Activated naive CD4-positive, alpha-beta T cell treated with anti-CD3 and anti-CD28 coated beads, Interleukin-2, amount 50 U/mL, for 16 hours (primary cell): ENCODE measurements at places on chromosomes 11 and 22.

DNA sequence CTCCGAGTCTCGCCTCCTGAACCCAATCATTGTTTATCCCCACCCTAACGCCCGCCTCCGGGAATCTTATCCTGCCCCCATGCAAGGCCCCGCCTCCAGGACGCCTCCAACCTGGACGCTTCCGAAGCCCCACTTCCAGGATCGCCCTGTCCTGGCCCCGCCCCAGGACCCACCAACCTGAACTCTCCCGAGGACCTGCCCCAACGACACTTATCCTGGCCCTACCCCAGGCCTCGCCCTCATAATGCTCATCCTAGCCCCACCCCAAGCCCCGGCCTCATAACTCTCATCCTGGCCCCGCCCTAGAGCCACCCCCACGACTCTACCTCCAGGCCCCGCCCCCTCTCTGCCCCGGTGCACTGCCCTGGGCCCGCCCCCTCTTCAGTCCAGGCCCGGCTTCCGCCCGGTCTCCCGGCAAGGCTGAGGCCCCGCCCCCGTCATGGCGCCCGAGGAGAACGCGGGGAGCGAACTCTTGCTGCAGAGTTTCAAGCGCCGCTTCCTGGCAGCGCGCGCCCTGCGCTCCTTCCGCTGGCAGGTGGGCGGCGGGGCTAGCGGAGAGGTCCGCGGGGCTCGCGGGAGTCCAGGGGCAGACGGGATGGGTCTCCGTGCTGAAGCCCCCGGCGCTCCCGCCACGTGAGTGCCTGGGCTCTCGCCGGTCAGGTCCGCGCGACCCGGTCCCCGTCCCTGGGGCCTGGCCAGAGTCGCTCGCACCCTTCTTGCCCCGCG is 45.7 kb upstream of the DEFB108B start:
- DNase-seq: peak; percentile 97

- DNase-seq: no peak
Measured at GRCh38 chr11:70504246-70505020, 106.1 kb downstream of the CTTN start.

DNA sequence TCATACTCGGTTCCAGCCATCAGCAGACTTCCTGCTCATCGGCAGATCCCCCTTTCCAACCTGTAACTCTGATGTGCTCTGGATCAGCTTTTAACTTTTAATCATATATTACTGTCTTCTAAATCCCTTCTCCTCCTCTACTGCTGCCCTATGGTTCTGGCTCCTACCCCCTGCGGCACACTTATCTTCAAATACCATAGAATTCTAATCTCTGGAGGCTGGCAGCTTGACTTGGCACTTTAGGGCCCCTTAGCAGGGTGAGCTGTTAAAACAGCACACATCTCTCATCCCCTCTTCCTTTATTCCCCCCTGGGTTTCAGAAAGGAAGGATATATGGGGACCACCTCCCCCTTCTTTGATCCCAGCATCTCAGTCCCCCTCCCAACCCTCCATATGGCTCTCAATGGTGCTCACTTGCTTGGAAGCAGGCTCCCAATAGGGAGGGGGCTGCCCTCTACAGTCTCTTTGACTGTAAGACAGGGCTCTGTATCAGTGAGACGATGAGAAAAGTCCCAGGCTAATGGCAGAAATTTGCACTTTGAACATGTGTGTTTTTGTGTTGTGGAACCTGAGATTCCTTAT is 4.4 kb upstream of the CNTF start:
- no peak for DNase-seq

DNA sequence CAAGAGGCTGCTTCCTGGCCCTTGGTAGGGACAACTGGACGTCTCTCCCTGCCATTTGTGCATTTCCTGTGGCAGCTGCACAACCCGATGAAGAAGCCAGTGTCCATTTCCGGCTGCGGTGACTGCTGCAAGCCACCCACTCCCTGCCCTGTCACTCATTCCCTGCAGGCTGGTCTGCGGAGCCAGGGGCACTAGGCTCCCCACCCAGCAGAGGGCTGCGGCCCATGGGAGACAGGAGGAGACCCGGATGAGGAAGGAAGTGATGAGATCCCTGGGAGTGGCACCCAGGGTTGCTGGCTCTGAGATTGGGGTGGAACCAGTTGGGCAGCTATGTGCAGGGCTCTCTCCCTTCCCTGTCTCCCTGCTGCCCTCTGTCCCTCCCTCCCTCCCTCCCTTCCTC is 10.0 kb upstream of the MYRF start:
- no peak for DNase-seq

GRCh38 chr11:97019754-97020153 is 629.9 kb downstream of the JRKL start:
- no peak for DNase-seq

GRCh38 chr22:46835288-46835687 is 72.8 kb downstream of the TBC1D22A start:
- DNase-seq: no peak

- DNase-seq: no peak
Measured at GRCh38 chr11:94835594-94835927, 67.4 kb downstream of the AMOTL1 start.

- peak; percentile 92 for DNase-seq
Measured at GRCh38 chr11:236774-237767, at the start of gene PSMD13. PSMD13 (plus strand) TSS chr11:236976; CDS start chr11:237050, 74 bp downstream.

DNA sequence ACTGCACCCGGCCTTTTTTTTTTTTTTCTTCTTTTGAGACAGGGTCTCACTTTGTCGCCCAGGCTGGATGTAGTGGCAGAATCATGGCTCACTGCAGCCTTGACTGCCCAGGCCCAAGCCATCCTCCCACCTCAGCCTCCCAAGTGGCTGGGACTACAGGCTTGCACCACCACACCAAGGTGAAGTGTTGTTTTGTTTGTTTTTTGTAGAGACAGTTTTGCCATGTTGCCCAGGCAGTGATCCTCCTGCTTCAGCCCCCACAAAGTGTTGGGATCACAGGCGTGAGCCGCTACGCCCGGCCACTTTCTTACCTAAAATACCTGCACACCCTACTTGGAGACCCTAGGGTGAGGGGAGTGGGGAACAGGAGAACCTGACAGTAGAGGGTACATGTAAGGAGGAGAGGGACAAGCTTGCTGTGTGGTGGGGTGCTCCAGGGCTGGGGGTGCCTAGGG is 4.5 kb upstream of the AIFM3 start:
- DNase-seq: no peak

- DNase-seq: no peak
Measured at GRCh38 chr11:104352036-104352435, 188.1 kb upstream of the PDGFD start.

DNA sequence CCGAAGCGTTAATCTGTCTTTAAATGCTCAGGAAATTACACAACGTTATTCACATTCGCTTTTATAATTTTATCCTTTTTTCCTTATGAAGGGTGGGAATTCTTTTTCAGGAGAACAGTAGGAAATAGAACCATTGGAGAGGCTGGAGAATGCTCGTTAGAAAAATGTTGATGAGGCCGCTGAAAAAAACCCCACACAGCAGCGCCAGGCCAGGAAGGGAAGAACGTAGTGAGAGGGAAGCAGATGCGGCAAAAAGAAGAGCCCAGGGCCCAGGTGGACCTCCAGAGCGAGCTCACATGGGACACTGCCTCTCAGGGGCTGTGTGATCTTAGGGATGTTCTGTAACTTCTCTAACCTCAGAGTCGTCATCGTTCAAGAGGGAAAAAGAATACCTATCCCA is 691.6 kb downstream of the OPCML start:
- no peak for DNase-seq

- no peak for DNase-seq
Measured at GRCh38 chr22:18005201-18005926, 19.0 kb downstream of the MICAL3 start.

DNA sequence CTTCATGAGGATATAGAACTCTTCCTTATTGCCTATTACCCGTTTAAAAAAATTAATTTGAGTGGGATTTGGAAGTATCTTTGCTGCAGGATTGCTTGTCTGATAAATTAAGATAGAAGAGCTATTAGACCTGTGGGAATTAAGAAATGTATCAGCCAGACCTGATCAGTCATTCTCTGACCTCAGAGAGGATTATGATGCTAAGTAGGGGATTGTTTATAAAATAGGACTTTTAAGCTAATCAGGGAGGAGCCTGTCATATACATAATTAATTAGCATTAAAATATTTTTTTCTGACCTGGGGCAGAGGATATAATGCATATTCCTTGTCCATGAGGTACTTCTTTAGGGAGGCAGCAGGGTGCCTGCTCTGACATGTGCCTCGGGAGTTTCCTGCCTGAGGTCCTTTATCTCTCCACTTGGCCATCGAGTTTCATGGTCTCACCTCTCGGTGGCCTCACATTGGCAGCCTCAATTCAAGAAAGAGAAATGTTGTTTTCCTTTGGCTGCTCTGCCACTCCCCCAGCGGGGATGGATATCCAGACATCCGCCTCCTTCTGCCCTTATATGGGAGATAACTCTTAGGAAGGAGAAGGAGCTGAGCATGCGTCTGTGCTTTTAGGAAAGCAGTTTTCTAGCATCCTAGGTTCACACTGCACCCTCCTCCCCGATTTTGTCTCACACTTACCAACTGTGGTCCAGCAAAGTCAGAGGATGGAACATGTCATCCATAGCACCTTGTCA is 41.1 kb downstream of the DIXDC1 start:
- no peak for DNase-seq

DNA sequence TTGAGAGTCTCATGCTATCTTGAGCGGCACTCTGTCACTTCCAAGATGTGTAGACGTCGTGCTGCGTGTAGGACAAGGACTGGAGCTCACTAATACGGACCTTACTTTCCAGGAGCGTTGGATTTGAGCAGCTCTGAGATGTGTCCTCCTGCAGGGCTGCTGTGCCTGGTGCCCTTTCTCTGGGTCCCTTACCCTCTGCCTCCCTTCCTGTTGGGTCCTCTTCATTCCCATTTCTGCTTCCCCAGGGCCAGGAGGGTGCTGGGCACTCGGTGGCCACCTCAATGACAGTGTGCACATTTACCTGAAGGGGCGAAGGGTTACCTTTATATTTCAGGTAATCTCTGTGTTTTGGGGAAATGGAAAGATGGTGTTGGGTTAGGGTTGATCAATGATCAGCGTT is 4.0 kb downstream of the PTDSS2 start:
- no peak for DNase-seq

- no peak for DNase-seq
Measured at GRCh38 chr11:36508743-36509142, 1.3 kb downstream of the TRAF6 start.

GRCh38 chr11:6129635-6130034 is 22.2 kb downstream of the OR56B4 start:
- DNase-seq: no peak

DNA sequence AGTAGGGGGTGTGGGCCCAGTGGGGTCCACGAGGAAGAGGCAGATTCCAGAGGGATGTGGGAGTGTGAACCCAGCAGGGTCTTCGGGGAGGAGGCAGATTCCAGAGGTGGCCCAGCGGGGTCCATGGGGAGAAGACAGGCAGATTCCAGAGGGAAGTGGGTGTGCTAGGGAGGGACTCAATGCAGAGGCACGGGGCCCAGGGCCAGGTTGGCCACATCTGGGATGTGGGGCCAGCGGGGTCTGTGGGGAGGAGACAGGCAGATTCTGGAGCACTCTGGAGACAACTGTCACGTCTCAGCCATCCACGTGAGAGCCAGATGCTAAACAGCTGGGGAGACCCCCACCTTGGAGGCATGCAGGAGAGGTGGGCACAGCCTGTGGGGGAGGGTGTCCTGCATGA is 582.6 kb downstream of the TBC1D22A start:
- DNase-seq: no peak

- DNase-seq: no peak
Measured at GRCh38 chr11:72958791-72959190, 144.6 kb downstream of the ATG16L2 start.

DNA sequence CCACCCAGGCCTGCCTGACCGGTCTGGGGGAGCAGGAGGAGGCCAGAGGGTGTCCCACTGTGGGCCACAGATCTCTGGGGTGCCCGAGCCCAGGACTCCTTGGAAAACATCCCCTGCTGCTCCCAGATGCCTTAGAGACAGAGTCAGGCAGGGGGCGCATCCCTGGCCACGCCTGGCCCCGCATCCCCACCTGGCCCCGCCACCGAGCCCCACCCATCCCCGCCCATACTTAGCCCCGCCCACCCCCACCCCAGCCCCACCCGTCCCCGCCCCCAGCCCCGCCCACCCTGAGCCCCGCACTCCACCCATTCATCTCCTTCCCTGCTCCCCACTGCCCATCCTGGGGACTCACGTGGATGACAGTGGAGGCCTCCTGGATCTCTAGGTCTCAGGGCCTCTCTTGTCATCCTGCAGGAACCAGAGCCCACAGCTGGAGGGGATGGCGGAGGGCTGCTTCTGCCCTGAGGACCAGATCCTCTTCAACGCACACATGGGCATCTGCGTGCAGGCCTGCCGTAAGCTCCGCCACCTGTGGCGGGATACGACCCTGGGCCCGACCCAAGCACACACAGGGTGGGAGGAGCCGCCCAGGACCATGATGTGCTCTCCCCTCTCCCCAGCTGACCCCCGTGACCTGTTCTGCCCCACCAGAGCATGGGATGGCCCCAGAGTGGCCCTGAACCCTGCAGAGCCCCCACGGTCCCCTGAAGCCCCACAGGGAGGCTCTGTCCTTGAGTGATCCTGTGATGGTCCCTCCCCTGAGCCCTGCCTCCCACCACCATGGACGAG is 33.6 kb downstream of the MUC5B start:
- no peak for DNase-seq

DNA sequence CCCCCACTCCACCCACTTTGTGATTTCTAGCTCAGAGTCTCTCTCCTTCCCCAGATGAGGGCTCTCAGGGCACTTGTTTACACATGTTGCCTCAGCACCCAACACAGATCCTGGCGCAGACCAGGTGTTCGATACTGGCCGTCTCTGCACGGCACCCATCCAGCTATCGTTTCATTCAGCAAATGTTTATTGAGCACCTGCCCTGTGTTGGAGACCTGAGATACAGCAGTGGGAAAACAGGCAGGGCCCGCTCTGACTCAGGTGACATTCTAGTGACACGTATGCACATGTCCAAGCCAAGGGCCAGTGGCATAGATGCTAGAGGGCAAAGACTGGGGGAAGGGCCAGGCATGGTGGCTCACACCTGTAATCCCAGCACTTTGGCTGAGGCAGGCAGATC is 71.9 kb downstream of the NFAM1 start:
- DNase-seq: no peak

DNA sequence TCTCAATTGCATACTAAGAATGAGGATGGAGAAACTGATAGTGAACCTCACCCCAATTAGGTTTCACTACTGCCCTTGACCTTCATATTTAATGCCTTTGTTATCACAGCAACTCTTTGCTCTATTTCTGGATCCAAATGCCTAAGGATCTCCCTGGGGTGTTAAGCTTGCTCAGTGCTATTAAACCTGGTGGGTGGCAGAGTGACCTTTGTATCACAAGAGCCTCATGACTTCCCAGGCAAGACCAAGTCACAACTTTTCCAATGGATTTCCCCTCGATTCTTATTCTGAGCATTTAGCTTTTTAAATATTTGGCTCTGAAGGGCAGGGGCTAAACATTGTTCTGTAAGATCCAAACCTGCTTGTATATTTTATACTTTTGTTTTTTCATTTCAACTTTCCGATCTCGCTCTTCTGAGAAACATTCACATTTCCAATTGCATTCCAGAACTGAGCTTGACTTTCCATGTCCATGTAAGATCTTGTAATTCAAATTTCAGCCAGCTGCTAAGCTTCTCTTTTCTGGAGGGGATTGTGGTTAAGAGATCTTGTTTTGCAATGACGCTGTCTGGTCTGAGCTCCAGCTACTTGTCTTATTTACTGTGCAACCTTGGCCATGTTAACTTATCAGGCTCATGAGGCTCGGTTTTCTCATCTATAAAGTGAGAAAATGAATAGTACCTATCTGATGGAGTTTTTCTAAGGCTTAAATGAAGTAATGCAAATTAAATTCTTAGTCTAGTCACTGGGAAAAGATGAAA is 6.4 kb upstream of the EHF start:
- no peak for DNase-seq

- no peak for DNase-seq
Measured at GRCh38 chr11:59144096-59144495, 1.4 kb downstream of the FAM111A start.

GRCh38 chr22:45908961-45909360 is 68.0 kb downstream of the WNT7B start:
- DNase-seq: no peak
